Activated naive CD8-positive, alpha-beta T cell treated with anti-CD3 and anti-CD28 coated beads, Interleukin-2, amount 10 ng/mL, durations not matched to agents 7 days and 5 days (primary cell): ENCODE measurements at places on chromosomes 7 and 10. TPM values are rescaled to one million over a fixed set of nuclear protein-coding genes. Genes with fewer than 3 reads are reported as not detected.

- H3K27ac ChIP-seq: no peak overlapping the region
- no peaks in the 10 kb centered on the region for H3K36me3 ChIP-seq
- H3K27me3 ChIP-seq: peaks cover 21% of the 10 kb centered on the region
- H3K4me1 ChIP-seq: no peaks in the 10 kb centered on the region
- H3K4me3 ChIP-seq: no peak overlapping the region
- no peak for DNase-seq
Measured at GRCh38 chr7:44338600-44338999, 13.2 kb upstream of the CAMK2B start.

DNA sequence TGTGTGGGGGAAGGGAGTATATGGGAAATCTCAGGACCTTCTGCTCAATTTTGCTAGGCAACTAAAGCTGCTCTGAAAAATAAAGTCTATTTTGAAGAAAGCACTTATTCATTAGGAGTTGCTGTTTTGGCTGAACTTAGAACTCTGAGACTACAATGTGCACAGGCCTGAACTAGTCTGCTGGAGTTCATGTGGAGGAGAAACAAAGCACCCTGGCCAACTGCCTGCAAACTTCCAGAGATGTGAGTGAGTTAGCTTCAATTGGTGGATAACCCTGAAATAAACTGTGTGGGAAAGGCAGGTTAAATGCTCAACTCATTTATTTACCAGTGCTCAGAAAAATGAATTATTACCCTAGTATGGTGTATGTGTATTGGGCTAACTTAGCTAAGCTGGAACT, 17.3 kb upstream of the FAM241B start:
- H3K36me3 ChIP-seq: no peaks in the 10 kb centered on the region
- H3K27me3 ChIP-seq: peaks cover 24% of the 10 kb centered on the region
- H3K27ac ChIP-seq: no peak overlapping the region
- H3K4me3 ChIP-seq: no peak overlapping the region

PRXL2A gene
- 13.6 TPM for total RNA-seq

GCK gene
- total RNA-seq: 0.30 TPM

CYP26A1 gene
- 0.31 TPM for total RNA-seq

DNA sequence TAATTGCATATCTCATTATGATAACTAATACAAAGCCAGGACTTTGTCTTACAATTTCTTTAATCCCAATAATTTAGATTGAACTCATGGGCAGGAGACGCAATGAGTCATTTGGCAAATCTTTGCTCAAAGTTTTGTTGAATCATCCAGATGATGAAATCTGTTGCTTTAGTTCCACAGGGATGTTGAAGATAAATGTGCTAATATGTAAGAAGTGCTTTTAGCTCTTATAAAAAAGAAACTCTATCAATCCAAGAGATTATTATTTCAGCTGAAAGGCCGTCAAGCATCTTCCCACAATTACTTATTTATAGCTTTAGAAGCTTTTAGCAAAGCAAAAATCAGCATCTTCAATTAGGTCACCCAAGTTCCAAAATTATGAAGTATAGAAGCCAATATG, 36.8 kb upstream of the ANK3 start:
- no peak for DNase-seq
- no peak overlapping the region for H3K27ac ChIP-seq
- no peaks in the 10 kb centered on the region for H3K36me3 ChIP-seq
- no peaks in the 10 kb centered on the region for H3K4me1 ChIP-seq

GJD4 gene
- total RNA-seq: not detected

GRCh38 chr10:27207350-27207749, 33.2 kb downstream of the ACBD5 start:
- H3K27me3 ChIP-seq: no peaks in the 10 kb centered on the region
- H3K36me3 ChIP-seq: peaks cover 20% of the 10 kb centered on the region
- no peak for DNase-seq
- H3K4me1 ChIP-seq: no peaks in the 10 kb centered on the region

DNA sequence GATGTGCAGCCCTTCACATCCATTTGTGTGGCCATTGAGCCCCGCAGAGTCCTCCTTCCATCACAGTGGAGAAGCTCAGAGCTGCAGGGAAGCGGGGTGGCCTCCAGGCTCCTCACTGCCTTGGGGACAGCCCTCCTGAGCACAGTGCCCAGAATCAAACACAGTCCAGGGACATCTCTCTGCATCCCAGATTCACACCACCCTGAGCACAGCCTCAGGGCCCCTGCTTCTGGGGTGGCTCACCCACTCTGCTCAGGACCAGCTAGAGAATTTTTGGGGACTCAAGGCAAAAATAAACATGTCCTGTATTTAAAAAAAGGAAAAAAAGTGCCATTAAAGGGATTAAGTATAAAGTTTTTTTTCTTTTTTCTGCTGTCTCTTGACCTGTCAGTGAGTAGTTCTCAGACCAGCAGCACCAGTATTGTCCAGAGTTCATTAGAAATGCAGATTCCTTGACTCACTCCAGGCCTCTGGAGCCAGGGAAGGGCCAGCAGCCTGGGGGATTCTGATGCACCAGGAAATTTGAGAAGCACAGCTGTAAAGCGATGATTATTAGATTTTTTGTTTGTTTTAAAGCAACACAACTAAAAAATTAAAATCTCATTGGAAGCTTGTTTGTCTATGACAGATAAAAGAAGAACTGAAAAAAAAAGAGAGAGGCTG, 61.6 kb downstream of the ARHGAP22 start:
- no peak for DNase-seq
- no peak overlapping the region for H3K27ac ChIP-seq
- peaks cover 6% of the 10 kb centered on the region for H3K27me3 ChIP-seq
- H3K36me3 ChIP-seq: no peaks in the 10 kb centered on the region

GRCh38 chr7:30930621-30931020, 19.0 kb downstream of the AQP1 start:
- H3K4me3 ChIP-seq: no peak overlapping the region
- no peaks in the 10 kb centered on the region for H3K4me1 ChIP-seq
- peaks cover 2% of the 10 kb centered on the region for H3K27me3 ChIP-seq
- H3K27ac ChIP-seq: no peak overlapping the region
- no peak for DNase-seq

DNA sequence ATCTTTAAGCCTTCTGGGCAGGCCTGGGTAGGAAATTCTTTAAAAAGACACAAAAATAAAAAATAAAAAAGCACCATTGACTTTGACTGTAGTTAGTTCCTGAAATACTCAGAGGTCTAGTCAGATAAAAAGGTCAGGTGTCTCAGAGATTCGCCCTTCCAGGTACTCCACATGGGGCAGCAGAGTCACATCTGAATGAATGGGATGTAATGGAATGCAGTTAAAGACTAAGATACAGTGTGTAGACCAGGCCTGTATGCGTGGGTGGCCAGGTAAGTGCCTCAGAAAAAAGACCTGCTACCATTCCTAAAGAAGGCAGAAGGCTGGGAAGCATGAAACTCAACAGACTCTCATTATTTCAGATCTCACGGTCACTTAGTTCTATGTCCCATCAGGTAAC, 68.6 kb upstream of the SEM1 start:
- H3K4me1 ChIP-seq: peaks cover 6% of the 10 kb centered on the region
- no peak for DNase-seq
- no peak overlapping the region for H3K27ac ChIP-seq
- H3K4me3 ChIP-seq: no peak overlapping the region
- H3K36me3 ChIP-seq: no peaks in the 10 kb centered on the region

MACC1 gene
- total RNA-seq: 0.34 TPM

OR13A1 gene
- 0.23 TPM for total RNA-seq

DNA sequence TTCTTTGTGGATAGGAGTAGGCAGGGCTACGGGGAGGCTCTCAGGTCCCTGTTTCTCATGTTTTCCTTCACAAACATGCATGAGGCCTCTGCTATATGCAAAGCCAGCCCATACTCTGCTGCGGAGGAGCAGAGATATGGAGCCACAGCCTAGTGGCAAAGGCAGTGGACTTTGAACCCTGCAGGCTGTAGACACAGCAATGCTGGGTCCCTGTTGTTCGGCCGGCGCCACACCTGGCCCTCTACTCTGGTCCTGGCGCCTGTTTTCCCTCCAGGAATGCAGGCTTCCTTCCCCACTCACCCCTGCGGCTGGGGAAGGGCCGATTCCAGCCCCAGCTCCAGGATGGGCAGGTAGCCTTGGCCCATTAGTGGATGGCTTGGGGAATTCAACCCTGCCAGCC, 11.5 kb downstream of the CLRN3 start:
- H3K4me3 ChIP-seq: no peak overlapping the region
- no peak for DNase-seq
- no peaks in the 10 kb centered on the region for H3K36me3 ChIP-seq
- H3K27ac ChIP-seq: no peak overlapping the region
- H3K4me1 ChIP-seq: peaks cover 16% of the 10 kb centered on the region
- peaks cover 4% of the 10 kb centered on the region for H3K27me3 ChIP-seq

- no peak for DNase-seq
- no peaks in the 10 kb centered on the region for H3K36me3 ChIP-seq
- no peaks in the 10 kb centered on the region for H3K27me3 ChIP-seq
- no peak overlapping the region for H3K27ac ChIP-seq
- no peak overlapping the region for H3K4me3 ChIP-seq
Measured at GRCh38 chr7:3880228-3880987, 579.4 kb downstream of the SDK1 start.

DNA sequence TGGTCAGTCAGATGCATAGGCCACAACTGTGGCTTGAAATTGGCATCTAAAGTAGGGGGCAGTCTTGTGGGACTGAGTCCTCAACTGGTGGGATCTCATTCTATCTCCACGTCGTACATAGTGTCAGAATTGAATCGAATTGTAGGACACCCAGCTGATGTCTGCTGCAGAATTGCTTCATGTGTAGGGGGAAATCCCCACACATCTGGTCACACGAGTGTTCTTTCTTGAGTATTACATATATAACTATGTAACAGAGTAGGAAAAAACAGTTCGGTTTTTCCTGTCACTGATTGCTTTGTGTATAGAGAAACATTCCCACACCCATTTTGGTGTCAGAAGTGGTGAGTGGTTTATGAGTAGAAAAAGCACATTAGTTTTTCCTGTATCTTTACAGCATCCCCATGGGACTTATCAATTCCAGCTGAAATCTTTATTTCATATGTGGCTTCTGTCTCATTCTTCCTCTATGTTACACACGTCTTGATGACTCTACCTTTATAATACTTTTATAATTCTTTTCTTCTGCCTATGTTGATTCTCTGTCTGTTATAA, 79.4 kb upstream of the PCGF5 start:
- H3K4me1 ChIP-seq: no peaks in the 10 kb centered on the region
- H3K27ac ChIP-seq: no peak overlapping the region
- no peak overlapping the region for H3K4me3 ChIP-seq
- DNase-seq: no peak
- H3K36me3 ChIP-seq: peaks cover 3% of the 10 kb centered on the region

DNA sequence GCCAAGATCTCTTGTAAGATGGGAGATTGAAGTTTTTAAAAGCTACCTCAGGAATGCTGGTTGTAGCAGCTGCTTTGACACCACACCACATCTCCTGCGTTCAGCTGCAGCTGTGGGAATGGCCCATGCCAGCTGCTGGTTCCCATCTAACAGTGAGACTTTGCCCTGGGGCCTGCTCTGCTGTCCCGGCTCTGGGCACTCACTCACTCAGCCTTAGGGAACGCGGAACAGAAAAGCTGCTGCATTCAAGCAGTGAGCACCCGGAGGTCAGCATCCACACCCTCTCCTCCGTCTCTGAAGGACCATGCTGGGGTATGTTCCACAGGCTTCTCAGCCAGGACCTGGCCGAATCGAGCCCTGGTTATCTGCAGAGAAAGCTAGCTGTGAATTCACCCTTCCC, 197.1 kb upstream of the CXCL12 start:
- H3K27me3 ChIP-seq: no peaks in the 10 kb centered on the region
- no peak overlapping the region for H3K4me3 ChIP-seq
- H3K4me1 ChIP-seq: no peaks in the 10 kb centered on the region

- no peak for DNase-seq
- no peak overlapping the region for H3K4me3 ChIP-seq
- H3K27ac ChIP-seq: no peak overlapping the region
- H3K4me1 ChIP-seq: no peaks in the 10 kb centered on the region
Measured at GRCh38 chr7:157983502-157984422, 603.9 kb downstream of the PTPRN2 start.

DNA sequence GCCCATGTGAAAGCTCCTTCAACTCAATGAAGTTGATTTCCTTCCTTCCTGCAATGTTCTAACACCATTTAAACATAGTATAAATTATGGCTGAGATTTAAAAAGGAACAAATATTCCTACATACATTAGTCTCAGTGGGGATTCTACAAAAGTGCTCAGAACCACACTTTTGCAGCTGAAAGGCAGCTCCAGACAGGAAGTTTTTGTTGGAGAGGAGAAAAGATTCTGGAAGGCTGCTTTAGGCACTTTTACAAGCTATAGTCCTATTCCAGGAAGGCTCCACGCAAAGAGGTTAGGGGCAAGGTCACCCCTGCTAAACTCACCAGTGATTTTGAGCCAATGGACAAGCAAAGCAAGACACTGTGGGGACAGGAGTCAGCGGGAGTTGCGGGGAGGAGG, 179.2 kb upstream of the CDCA7L start:
- no peaks in the 10 kb centered on the region for H3K36me3 ChIP-seq
- H3K27ac ChIP-seq: no peak overlapping the region
- no peak for DNase-seq
- H3K27me3 ChIP-seq: peaks cover 9% of the 10 kb centered on the region
- H3K4me1 ChIP-seq: peaks cover 12% of the 10 kb centered on the region

GRCh38 chr7:156578978-156579430, 61.6 kb upstream of the RNF32 start:
- peaks cover 16% of the 10 kb centered on the region for H3K27me3 ChIP-seq
- H3K4me3 ChIP-seq: no peak overlapping the region
- H3K27ac ChIP-seq: no peak overlapping the region
- no peaks in the 10 kb centered on the region for H3K36me3 ChIP-seq
- H3K4me1 ChIP-seq: peaks cover 1% of the 10 kb centered on the region

CALML5 gene
- not detected for total RNA-seq

- H3K4me1 ChIP-seq: no peaks in the 10 kb centered on the region
- H3K27me3 ChIP-seq: no peaks in the 10 kb centered on the region
- no peak for DNase-seq
Measured at GRCh38 chr7:3579638-3580219, 278.7 kb downstream of the SDK1 start.

- no peak overlapping the region for H3K4me3 ChIP-seq
- H3K4me1 ChIP-seq: no peaks in the 10 kb centered on the region
- H3K27me3 ChIP-seq: peaks cover 7% of the 10 kb centered on the region
- no peak overlapping the region for H3K27ac ChIP-seq
- no peak for DNase-seq
Measured at GRCh38 chr7:102319671-102320070, 33.0 kb downstream of the SH2B2 start.

GRCh38 chr10:70974351-70974901, 86.1 kb upstream of the PCBD1 start:
- no peaks in the 10 kb centered on the region for H3K4me1 ChIP-seq
- no peak overlapping the region for H3K4me3 ChIP-seq
- H3K36me3 ChIP-seq: no peaks in the 10 kb centered on the region
- H3K27ac ChIP-seq: no peak overlapping the region
- H3K27me3 ChIP-seq: peaks cover 34% of the 10 kb centered on the region

DNA sequence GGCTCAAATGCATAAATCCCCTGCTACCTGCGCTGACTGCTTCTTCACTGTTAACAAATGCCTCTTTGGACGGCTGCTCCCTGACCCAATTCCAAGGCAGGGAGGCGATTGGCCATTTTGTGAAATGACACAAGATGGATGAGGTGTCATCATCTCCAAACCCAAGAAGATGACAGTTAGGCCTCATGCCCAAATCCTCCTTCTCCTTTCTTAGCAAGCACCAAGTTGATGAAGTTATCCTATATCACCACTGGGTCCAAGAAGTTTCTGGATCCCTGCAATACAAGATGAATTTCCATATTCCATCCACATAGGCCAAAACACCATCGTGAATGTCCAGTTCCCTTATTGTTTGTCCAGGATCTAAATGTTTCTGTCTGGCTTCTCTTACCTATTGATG, 98.5 kb upstream of the RAB11FIP2 start:
- peaks cover 18% of the 10 kb centered on the region for H3K27me3 ChIP-seq
- no peak overlapping the region for H3K4me3 ChIP-seq
- DNase-seq: no peak

C10orf53 gene
- total RNA-seq: not detected

CCL26 gene
- total RNA-seq: not detected

- H3K27me3 ChIP-seq: no peaks in the 10 kb centered on the region
Measured at GRCh38 chr10:61197057-61197456, 253.1 kb upstream of the RHOBTB1 start.
